ENCODE measurements at places on chromosomes 6 and 20. TPM values are rescaled to one million over a fixed set of nuclear protein-coding genes. Genes with fewer than 3 reads are reported as not detected.
A peak's percentile ranks its signal among the peaks of the same experiment; 100 is the strongest.

- no peaks in the 10 kb centered on the region for H3K36me3 ChIP-seq
- no peak for DNase-seq
- H3K4me1 ChIP-seq: no peaks in the 10 kb centered on the region
- no peak overlapping the region for H3K4me3 ChIP-seq
Observed at GRCh38 chr20:9889270-9889981, 50.5 kb upstream of the PAK5 start.

CST9L gene
- not detected for total RNA-seq

DNA sequence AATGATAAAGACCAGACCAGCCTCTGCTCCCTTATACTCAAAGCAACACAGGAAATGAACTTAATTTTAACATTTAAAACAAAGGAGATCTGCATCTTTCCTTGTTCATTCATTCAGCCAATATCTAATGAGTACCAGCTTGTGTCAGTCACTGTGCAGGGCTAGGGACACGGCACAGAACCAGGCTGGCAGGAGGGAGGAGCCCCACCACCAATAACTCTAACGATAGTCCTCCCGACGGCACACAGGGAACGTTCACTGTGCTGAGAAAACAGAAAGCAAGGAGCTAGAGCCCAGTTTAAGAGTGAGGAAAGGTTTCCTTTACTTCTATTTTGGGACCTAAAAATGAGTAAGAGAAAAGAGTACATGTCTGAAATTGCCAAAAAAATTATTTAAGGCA is 9.9 kb downstream of the ETV7 start:
- H3K36me3 ChIP-seq: no peaks in the 10 kb centered on the region
- no peak for DNase-seq
- no peak overlapping the region for H3K27ac ChIP-seq
- no peaks in the 10 kb centered on the region for H3K27me3 ChIP-seq

- no peaks in the 10 kb centered on the region for H3K36me3 ChIP-seq
- no peak overlapping the region for H3K4me3 ChIP-seq
- no peak for DNase-seq
- no peaks in the 10 kb centered on the region for H3K27me3 ChIP-seq
Observed at GRCh38 chr6:11413728-11414127, 123.8 kb upstream of the TMEM170B start.

FAM83B gene
- not detected for total RNA-seq

POLR1H gene
- total RNA-seq: 19.6 TPM

GRCh38 chr20:18904624-18905023 is 91.0 kb downstream of the SCP2D1 start:
- peak; percentile 72 for DNase-seq
- no peak overlapping the region for H3K4me3 ChIP-seq
- H3K27ac ChIP-seq: no peak overlapping the region
- no peaks in the 10 kb centered on the region for H3K36me3 ChIP-seq

TMEM74B gene
- 0.83 TPM for total RNA-seq

GRCh38 chr20:35004051-35004725 is 48.5 kb downstream of the MYH7B start:
- no peak for DNase-seq
- H3K4me1 ChIP-seq: no peaks in the 10 kb centered on the region
- no peak overlapping the region for H3K4me3 ChIP-seq
- no peak overlapping the region for H3K27ac ChIP-seq
- H3K27me3 ChIP-seq: no peaks in the 10 kb centered on the region

GRCh38 chr6:68559070-68559469 is 76.0 kb upstream of the ADGRB3 start:
- no peak for DNase-seq
- no peaks in the 10 kb centered on the region for H3K4me1 ChIP-seq
- H3K4me3 ChIP-seq: no peak overlapping the region
- no peak overlapping the region for H3K27ac ChIP-seq

GRCh38 chr6:37024656-37025337 is 19.3 kb downstream of the FGD2 start:
- no peaks in the 10 kb centered on the region for H3K27me3 ChIP-seq
- no peaks in the 10 kb centered on the region for H3K36me3 ChIP-seq
- DNase-seq: no peak

Measured in esophagus muscularis mucosa (tissue), 4 donors.